Cerebellum (tissue), 4 donors: ENCODE measurements at places on chromosomes 4 and X. TPM values are rescaled to one million over a fixed set of nuclear protein-coding genes. Genes with fewer than 3 reads are reported as not detected.

The NPY2R gene
- 0.91 TPM for total RNA-seq

DNA sequence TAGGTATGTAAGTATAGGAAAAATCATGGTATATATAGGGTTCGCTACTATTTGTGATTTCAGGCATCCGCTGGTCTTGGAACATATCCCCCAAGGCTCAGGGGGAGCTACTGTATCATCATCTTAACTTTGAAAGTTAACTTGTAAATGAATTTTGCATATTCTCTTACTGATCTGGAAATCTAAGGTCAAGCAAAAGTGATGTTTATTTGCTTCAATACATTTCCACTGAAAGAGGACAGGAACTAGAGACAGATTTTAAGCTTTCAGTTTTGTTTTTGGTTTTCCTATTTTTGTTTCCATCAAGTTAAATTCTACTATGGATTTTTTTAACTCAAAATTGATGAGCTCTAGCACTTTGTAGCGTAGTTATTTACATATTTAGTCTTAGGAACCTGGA lies 56.2 kb downstream of the NAF1 start:
- no peak for DNase-seq

- DNase-seq, result no peak
Measured at GRCh38 chr4:58191109-58191508, 1080.9 kb upstream of the IGFBP7 start.

DNA sequence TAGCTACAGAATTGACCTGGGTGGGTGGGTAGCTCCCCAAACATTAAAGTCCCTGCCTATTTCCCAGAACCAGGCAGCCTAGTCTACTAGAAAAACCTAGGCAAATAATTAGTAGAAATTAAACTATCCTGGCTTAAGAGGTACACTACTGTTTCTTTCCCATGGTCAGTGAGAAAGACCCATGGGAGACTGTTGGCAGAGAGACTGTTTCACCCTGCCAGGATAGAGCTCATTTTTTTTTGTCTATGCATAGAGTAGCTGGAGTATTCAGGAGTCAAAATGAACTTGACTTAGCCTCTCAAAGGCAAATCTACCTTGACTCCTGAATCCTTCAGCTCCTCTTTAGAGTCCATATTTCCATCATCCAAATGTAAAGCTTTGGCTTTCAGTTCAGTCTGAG lies 107.0 kb upstream of the AR start:
- no peak for DNase-seq

GRCh38 chrX:8304668-8305067 lies 133.6 kb upstream of the VCX2 start:
- no peak for DNase-seq

The TMPRSS11B gene
- not detected for total RNA-seq
